ENCODE measurements at places on chromosomes 2 and 18.

- no peak for DNase-seq
Measured at GRCh38 chr2:201127152-201127511, 11.2 kb downstream of the CFLAR start.

DNA sequence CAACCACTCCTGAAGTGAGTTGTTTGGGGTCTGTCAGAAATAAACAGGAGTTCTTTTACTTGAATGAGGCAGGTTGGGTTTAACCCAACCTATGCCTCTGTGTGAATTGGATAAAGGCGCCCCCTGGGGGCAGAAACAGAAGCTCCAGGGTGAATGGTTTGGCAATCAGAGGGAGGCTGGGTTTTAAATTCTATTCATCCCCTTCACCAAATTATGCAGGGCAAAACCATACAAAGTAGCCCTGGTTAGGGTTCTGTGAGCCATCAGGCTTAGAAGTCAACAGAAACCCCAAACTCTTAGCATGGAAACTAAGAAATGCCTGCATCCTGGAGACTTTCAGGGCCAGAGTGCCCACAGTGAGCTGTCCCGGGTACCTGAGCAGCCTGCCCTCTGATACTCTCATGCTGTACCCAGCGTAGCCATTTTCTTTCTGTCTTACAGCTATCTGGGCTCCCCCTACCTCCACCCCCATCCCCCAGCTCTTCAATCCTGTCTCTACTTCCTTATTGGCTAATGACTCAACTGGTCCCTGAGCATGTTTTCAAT, 241.5 kb downstream of the ICOS start:
- no peak for DNase-seq

- no peak for DNase-seq
Measured at GRCh38 chr18:55251254-55251971, 292.2 kb upstream of the CCDC68 start.

- peak; percentile 36 for DNase-seq
Measured at GRCh38 chr18:7567474-7568425, 634 bp downstream of the PTPRM start.
